Endodermal cell (in vitro differentiated cells): ENCODE measurements at places on chromosomes 1 and 21.
A peak's percentile ranks its signal among the peaks of the same experiment; 100 is the strongest.

DNA sequence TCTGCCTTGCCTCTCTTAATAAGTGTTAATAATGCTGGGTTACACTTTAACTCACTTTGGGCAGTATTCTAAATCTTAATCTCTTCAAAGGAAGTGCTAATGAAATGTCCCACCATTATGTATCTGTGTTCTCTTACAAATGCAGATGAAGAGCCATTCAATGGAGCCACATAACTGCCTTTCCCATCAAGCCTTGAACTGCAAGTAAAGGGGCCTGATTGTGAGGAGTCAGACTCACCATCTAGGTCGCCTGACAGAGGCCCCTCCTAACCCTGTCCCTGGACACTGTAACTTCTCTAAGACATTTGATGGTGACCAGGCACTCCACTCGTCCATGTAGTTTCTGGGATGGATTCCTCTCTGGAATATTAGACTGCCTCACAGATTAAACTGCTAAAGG is 329.4 kb downstream of the KIF26B start:
- DNase-seq = peak; percentile 63

GRCh38 chr1:178470411-178470960 is 26.3 kb downstream of the CLEC20A start:
- no peak for DNase-seq

- no peak for DNase-seq
Measured at GRCh38 chr1:218886101-218886871, 287.4 kb upstream of the LYPLAL1 start.

- no peak for DNase-seq
Measured at GRCh38 chr21:35748678-35749314, 311.5 kb downstream of the SETD4 start.

DNA sequence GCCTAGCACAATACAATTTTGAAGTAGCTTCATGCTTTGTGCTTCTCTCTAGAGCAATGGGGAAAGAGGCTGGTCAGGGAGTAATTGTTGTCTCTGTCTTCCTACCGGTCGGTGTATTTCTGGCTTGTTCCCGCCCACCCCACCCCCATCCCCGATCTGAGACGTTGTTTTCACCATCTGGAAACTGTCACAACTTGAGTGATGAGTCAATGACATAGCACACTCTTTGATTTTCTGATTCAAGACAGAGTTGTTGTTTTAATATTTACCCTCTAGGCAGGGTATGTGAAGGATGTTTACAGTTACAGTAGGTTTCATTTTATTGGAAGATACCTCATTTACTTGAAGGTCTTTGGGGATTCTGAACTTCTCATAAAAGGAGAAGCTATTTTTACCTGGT is 7.0 kb downstream of the IL12RB2 start:
- no peak for DNase-seq

DNA sequence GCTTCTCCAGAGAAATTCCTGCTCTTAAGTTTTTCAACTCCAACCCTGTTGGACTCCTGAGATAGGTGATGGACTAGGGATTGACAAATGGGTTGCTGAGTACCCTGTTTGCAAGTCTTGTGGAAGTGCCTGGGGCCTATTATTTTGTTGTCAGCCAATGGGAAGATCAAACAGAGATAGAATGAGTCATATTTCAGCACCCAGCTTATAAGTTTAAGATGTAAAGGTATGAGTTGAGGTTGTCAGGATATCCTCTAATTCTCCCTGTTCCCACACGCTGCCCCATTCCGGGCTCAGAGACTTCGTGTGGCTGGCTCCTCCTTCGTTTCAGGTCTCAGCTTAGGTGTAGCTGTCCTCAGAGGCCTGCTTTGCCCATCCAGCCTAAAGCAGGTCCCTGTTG is 91.8 kb downstream of the CENPF start:
- DNase-seq = no peak

GRCh38 chr1:228048120-228048519 is 34.4 kb upstream of the ARF1 start:
- no peak for DNase-seq

DNA sequence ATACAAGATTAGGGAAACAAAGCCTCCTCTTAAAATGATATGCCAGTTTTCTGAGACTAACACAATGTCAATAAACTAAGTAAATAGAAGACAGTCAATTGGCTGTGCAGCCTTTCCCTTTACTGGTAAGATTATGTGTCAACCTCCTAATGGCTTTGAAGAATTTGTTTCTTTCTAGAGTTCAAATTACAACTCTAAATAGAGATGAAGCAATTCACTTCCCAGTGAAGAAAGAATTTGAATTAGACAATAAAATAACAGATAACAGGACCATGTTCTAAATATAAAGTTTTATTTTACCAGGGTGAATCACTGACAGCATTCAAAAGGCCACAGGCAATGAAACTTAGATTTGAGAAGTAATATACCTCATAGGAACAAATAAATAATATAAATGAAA is 680.3 kb downstream of the PLA2G4A start:
- no peak for DNase-seq

GRCh38 chr1:76209238-76209637 is 134.7 kb downstream of the ST6GALNAC3 start:
- DNase-seq = no peak

- no peak for DNase-seq
Measured at GRCh38 chr1:221727146-221728036, 14.5 kb downstream of the DUSP10 start.

- DNase-seq = peak; percentile 61
Measured at GRCh38 chr1:210446479-210446878, 117.8 kb downstream of the HHAT start.

GRCh38 chr1:158075078-158075477 is 81.6 kb downstream of the KIRREL1 start:
- no peak for DNase-seq

DNA sequence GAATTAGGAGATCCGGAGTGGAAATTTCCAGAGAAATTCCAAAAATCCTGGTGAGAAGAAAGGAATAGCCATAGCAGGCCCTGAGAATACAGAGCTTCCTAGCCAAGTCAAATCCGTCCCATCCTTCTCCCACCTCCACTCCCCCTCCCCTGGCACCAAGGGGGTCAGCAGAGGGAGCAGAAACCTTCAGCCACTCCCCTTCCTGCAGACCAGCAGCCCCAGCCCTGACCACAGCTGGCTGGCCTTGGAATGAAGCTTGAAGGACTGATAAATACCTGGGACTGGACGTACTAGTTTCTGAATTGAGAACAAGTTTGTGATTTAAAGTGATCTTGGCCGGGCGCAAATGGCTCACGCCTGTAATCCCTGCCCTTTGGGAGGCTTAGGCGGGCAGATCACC is 13.8 kb upstream of the RIPPLY3 start:
- DNase-seq = peak; percentile 75

- peak; percentile 52 for DNase-seq
Measured at GRCh38 chr1:21503706-21504377, 5.4 kb upstream of the ALPL start.

DNA sequence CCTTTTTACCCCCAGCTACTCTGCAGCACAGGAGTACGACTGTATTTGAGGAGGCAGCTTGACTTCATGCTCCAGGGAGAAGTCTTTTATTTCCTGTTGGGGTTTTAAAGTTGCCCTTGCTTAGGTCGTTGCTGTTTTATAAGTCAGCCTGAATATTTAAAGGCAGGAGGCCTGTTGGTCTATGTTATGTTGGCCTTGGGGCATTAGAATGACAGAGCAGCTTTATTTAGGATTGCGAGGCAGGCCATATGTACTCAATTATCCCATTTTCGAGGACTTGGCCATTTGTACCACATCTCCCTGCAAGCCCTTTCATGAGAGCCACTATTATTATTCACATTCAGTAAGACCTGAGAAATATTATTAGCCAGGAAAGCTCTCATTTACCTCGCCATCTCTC is 47.0 kb downstream of the KIF26B start:
- no peak for DNase-seq

- DNase-seq = no peak
Measured at GRCh38 chr1:35567947-35568558, 5.1 kb upstream of the TFAP2E start.

DNA sequence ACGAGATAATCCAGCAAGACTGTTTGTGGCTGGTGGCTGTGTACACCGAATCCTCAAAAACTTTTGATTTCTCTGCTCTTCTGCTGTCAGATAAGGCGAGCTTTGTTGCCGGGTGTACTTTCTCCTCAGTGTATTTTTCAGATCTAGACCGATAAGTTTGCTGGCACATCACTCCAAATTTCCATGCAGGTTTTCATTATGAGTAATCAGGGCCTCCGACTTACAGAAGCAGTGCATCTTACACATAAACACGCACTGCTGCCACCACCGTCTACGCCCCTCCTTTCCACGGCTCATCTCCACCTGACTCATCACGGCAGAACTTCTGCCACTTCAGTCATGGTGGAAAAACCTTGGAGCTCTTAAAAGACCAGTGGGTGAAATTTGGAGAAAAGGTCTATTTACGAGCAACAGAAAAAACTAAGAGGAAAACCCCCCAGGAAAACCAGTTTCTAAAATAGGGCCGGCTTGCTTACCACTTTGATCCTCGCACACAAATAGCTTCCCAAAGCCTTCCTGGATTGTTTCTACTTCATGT is 7.7 kb downstream of the ZBTB21 start:
- no peak for DNase-seq

DNA sequence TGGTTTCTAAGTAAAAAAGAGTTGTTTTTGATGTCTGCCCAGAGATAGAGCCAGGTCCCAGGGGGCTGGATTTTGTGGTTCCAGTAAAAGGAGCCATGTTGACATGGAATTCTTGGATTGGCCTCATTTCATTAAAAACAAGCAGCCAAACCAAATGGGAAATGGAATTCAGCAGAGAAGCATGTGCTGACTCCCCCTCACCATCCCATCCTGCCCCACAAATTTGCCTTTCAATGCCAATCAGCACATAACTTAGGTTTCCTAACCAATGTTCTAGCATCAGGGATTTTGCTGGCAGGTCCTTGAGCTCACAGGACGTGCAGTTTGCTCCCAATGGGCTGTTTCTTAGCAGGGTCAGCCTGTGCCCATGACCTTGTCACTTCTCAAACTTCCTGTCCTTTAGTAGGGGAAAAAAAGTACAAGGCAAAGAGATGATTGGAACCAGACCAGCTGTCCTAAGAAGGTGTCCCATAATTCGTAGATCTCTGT is 101.5 kb upstream of the GADD45A start:
- no peak for DNase-seq

GRCh38 chr1:230109895-230110667 is 43.0 kb downstream of the GALNT2 start:
- DNase-seq = peak; percentile 45

DNA sequence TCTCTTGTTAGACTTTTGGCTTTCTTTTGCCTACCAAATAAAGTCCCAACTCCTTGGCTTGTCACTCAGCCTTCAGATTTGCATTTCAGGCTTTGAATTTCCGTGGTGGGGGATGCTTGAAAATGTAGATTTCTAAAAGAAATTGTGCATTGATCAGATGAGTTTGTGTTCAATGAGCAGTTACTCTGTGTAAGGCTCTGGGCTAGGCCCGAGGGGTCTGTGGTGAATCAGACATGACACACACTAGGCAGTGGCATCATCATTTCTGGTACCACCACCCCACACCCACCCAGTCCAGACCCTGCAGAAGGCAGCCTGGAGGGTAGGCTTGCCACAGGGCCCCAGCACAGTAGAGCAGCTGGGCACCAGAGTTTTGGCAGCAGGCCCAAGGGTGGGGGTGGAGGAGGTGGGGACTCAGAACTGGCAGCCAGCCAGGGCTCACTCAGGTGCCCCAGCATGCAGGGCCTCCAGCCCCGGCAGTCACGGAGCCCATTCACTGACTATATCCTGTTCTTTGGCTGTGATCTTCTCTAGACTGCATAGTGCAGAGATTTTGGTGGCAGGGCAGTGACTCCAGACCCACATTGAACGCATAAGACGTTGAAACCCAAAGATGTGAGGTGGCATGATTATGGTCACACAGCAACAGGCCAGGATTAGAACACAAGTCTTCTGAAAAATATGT is 97.2 kb upstream of the ARTN start:
- DNase-seq = no peak

DNA sequence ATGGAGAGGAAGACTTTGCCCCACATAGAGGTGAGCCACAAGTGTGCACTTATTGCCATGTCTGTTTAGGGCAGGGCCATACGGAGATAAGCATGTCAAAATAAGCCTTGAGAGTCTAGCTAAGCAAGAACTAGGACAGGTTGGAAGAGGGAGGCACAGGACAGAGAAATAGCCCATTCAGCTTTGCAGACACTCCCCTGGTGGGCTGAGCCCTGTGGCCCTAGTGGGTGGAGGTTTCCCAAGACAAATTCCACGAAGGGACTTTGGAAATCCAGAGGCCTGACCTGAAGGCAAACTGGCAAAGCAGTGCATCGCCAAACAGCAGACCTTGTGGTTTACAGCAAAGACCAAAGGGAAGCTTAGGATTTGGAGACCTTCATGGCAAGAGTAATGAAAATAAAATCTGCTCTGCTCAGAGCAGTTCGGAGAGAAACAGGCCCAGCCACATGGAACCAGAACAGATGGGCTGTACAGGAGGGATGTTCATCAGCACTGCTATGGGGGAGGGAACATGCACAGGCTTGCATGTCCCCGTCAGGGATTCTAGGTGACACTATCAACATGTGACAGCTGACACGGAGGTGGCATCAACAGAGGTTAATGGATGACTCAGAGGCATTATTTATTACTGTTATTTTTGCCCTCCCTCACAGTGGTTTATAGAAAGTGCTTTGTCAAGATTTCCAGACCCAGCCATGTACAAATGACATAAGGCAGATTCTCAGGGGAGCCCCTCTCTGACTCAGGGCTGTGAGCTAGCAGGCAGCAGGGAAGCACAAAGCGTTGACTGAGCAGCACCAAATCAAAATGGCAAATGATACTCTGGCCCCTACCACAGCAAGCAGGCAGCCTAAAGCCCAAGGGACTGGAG is 90.1 kb upstream of the IRF2BP2 start:
- no peak for DNase-seq

GRCh38 chr1:79614762-79615161 is 608.2 kb upstream of the ADGRL4 start:
- DNase-seq = no peak

GRCh38 chr1:234866007-234866866 is 256.3 kb upstream of the IRF2BP2 start:
- peak; percentile 42 for DNase-seq

- DNase-seq = no peak
Measured at GRCh38 chr1:2496746-2497145, 20.7 kb downstream of the PLCH2 start.

DNA sequence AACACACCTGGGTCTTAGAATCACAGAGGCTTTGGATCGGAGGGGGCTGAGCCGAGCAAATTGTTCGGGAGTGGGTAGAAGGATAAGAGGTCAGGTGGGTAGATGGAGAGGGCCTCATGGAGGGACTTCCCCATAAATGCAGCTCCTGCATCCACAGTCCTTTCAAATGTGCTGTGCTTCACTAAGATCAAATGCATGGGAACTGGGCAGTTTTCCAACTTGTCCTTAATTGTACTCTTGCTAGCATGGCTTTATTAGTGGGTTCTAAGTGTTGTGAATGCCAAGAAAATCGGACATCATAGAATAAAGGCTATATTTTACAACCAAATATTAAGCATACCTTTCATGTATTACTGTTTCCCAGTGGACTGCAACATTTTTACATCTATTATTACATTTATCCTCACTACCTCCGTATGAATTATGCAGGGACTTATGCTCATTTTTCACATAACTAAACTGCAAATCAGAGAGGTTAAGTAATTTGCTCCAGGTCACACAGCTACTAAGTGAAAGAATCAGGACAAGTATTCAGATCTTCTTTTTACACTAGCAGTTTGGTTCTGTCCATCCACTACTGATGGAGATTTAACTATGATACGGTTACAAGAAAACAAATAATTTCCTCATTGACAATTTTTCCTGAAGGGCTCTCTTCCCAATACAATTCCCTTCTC is 174.5 kb upstream of the RUNX1 start:
- DNase-seq = no peak
